Activated naive CD4-positive, alpha-beta T cell treated with anti-CD3 and anti-CD28 coated beads for 36 hours (primary cell): ENCODE measurements at places on chromosomes 16 and 17.

DNA sequence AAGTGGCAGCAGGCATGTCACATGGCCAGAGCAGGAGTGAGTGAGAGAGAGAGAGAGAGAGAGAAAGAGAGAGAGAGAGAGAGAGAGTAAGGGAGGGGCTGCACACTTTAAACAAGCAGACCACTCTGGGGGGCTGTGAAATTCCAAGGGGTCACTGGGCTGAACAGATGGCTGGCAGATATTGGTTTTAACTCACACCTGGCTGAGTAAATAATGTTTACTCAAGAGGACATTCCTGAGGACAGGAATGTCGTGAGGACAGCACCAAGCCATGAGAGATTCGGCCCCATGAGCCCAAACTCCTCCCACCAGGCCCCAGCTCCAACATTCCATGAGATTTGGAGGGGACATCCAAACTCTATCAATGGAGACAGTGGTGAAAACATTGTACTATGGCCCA lies 269.7 kb downstream of the CBLN1 start:
- no peak for DNase-seq

DNA sequence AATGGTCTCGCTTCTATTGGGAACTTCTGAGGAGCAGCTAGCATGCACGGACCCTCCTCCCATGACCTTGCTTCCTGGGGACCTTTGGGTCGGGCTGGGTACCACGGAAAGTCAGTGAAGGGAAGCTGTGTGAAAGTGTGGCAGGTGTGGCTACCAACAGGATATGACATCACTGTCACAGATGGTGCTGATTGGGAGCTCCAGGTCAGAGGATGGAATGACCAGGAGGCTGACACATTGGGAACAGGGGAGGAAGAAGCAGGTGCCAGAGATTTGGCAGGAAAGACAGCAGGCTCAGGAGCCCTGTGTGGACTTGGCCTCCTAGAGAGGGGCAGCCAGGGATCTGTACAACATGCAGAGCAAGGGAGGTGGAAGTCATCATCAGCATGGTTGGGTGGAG lies 34.0 kb downstream of the CPNE2 start:
- DNase-seq, result no peak

GRCh38 chr16:74073456-74073855 lies 223.2 kb upstream of the PSMD7 start:
- no peak for DNase-seq

GRCh38 chr17:46085522-46085921 lies 86.5 kb downstream of the STH start:
- no peak for DNase-seq

- peak; percentile 43 for DNase-seq
Measured at GRCh38 chr16:87855852-87856715, 13.2 kb downstream of the SLC7A5 start.

DNA sequence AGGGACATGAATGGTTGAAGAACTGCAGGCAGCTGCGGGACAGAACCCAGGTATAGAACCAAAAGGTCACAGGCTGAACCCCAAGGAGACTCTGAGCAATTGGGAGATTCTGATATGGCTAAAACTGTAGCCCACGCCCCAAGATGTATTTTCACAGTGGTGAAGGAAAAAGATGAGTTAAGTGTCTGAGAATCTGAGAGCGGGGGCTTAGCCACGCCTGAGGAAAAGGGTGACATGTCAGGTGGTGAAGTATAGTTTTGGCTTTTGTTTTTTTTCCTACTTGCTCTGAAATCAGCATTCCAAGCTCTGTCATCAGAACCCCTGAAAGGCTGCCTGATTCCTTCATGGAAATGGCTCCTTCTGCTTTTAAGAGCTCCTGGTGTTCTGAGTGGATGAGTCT lies 73.3 kb downstream of the AKAP1 start:
- no peak for DNase-seq

GRCh38 chr17:16515933-16516332 lies 23.9 kb upstream of the LRRC75A start:
- DNase-seq, result no peak

- DNase-seq, result peak; percentile 95
Measured at GRCh38 chr16:57462209-57462977, at the start of gene POLR2C. TSS of gene POLR2C (plus strand) at chr16:57462679. CDS start at chr16:57462725, 46 bp downstream.

- no peak for DNase-seq
Measured at GRCh38 chr17:70871180-70871818, 702.0 kb downstream of the KCNJ2 start.

GRCh38 chr16:29014561-29015069 lies 29.8 kb downstream of the LAT start:
- no peak for DNase-seq

DNA sequence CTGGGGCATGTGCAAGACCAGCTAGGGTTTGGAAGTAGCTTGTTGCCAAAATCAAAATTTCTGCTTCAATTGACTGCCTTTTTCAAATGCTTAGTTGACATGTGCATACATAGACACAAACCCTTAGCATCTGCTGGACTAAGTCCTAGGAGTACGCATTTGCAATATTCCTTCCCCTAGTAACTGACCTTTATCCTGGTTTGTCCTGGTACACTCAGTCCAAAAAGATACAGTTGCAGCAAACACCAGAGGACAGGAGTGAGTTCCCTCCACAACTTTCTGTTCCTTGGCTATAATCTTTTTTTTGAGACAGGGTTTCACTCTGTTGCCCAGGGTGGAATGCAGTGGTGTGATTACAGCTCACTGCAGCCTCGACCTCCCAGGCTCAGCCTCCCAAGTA lies 290.2 kb upstream of the ERCC4 start:
- DNase-seq, result no peak

GRCh38 chr16:27762441-27762840 lies 212.5 kb downstream of the KATNIP start:
- DNase-seq, result no peak

DNA sequence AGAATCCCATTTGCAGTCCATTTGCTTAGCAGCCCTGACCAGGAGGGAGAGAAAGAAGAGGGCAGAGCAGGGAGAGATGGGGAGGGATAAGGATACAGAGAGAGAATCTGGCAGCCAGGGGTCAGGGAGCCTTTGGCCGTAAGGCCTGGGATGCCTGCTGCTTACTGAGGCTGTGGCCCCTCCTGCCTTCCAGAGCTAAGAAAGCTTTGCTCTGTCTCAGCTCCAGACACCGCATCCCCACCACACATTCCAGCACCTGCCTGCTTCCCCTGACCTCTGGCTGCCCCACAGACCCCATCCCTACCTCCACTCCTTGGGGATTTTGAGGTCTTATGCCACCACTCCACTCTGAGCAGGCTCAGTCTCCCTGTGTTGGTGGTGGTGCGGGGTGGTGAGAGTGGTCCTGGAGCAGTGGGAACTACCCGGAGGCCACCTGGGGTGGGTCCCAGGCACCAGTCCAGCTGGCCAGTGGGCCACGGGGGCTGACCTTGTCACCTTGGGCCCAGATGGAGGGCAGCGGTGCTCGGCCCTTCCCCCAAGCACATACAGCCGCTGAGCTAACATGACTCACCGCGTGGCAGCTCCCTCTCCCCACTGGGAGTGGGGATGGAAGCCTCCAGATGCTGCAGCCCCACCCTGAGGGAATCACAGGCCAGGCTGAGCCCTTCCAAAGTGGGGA lies 58.3 kb downstream of the RAI1 start:
- no peak for DNase-seq

GRCh38 chr16:85350146-85350728 lies 238.0 kb upstream of the CIBAR2 start:
- DNase-seq, result no peak

- DNase-seq, result peak; percentile 27
Measured at GRCh38 chr17:1829216-1829591, 498 bp downstream of the SMYD4 start.

DNA sequence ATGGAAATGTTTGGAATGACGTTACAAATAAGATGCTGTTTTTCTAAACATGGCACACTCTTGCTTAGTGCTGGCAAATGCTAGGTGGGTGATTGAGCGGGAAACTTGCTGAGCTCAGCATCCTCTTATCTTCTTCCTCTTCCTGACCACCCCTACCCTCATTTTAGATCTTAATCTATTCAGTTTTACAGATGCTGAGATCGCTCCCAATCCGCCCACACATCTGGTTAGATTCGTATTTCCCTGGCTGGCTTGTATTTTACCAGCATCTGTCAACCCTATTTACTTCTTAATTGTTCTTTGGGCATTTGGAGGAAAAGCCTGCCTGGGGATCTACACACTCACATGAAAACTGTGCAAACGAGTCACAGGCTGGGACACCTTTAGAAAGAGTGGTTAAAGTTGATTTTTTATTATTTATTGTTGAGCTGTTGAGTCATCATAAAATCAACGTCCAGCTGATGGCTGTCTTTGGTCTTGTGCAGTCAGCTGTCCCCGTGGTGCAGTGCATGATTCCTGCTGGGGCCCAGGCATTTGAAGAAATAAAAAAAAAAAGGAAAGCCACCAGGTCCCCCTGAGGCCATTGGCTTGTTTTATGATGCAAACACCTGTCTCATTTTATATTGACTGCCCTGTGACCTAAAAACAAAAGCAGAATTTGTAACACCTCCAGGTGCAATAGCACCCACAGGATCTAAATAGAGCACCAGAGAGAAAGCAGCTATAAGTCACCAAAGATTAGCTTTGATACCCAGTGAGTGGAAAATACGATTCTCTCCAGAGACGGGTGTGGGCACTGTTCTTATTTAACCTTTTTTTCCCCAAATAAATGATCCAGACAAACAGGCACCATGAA lies 258.6 kb downstream of the HS3ST3B1 start:
- DNase-seq, result no peak

DNA sequence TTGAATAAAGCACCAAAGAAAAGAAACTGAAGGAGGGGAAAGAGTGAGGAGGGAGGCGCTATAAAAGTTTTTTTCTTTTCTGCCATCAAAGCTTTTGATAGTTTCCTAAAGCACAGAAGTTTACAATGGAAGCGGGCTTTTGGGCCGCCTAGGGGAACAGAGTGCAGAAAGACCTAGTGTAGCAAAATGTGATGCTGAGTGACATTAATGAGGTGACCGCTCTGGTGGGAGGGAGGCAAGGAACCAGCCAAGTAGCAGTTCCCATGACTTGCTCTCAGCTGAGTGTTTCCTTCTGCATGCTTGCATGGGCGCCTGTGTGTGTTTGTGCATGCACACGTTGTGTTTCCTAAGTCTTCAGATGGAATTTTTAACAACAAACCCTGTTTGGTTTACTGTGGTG lies 15.5 kb downstream of the MSI2 start:
- DNase-seq, result no peak

- DNase-seq, result no peak
Measured at GRCh38 chr17:61203671-61204131, 195.9 kb upstream of the TBX2 start.

DNA sequence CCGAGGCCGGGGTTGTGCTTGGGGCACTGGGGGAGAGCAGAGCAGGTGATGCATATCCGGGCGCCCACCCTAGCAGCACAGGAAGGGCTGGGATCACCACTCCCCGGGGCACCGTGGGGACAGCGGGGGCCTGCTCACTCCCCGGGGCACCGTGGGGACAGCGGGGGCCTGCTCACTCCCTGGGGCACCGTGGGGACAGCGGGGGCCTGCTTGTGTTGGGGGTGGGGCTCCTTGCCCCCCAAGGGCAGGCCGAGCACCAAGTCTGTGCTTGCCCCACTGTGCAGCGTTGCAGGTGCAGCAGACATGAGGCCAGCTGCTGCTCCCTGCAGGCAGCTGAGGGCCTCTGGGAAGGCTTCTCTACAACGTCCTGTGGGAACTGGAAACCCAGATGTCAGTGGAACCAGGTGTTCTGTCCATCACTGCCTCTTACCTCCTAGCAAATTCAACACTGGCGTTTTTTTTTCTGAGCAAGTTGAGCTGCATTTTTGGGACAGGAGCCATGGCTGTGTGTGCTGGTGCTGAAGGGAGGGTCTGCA lies 25.0 kb upstream of the ZNF750 start:
- no peak for DNase-seq

DNA sequence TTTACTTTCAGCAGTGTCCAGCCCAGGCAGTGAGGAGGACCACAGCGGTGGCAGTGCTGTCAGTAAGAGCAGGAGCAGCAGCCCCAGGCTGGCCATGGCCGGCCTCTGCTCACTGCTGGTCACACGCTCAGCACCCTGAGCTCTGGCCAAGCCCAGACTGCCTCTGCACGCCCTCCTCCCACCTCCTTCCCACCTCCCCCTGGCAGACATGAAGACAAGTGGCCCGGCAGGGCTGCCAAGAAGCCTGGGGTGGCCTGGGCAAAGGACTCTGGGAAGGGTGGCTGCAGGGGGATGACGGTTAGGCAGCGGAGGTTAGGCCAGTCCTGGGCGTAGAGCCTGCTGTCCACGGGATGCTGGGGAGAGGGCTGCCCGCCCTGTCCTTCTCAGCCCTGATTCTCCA lies at the start of gene C16orf89:
Gene C16orf89 (minus strand): TSS at position 144 of the 400 bp plus-strand sequence. CDS start 48 bp downstream, at position 96.
- no peak for DNase-seq

GRCh38 chr17:64574646-64575045 lies 67.9 kb downstream of the CEP95 start:
- no peak for DNase-seq

GRCh38 chr16:53785044-53785443 lies 81.1 kb downstream of the FTO start:
- DNase-seq, result no peak

DNA sequence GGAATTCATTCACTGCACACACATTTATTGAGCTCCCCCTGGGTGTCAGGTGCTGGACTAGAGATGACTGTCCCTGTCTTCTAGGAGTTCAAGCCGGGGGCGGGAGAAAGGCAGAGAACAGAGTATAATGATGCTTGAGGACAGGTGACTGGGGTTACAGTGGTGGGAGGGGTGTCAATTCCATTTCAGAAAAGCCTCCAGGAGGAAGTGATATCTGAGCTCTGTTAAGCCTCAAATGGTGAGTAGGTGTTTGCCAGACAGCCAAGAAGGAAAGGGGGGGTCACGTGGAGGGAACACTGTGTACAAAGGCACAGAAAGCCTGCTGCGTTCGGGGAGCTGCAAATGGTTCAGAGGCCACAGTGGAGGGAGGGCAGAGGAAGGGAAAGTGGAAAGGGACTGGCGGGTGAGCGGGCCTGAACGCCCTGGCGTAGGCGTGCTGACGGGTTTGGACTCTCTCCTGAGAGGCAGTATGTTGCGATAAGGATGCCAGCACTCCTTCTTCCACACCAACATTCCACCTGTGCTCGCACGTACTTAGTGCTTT lies 9.7 kb upstream of the NXPH3 start:
- peak; percentile 43 for DNase-seq

DNA sequence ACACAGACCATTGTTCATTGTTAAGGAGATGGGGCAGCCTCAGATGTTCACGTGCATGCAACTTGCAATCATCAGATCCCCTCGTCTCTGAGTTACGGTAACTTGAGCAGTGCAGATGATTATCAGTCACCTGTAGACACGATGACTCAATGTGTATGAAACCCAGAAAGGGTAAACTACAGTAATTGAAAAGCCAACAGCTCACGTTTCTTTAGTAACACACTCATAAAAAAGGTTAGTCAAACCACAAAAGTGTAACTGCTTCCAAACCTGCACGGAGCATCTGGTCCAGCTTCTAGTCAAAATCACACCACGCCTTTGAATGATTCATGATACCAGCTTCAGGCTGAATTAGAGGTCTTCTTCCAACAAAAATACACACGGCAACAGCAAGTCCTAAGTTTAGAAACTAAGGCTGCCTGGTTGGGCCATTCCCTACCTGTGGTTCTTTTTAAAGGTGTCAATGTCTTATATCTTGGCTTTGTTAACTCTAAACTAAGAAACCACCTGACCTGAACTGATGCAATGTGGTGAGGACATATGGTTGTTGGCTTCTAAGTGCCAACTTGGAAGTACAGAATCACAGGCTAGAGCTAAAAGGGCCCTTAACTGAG lies 32.3 kb downstream of the GRB7 start:
- peak; percentile 86 for DNase-seq

- DNase-seq, result no peak
Measured at GRCh38 chr17:50318501-50319285, 27.2 kb upstream of the XYLT2 start.

GRCh38 chr16:20851601-20852000 lies 45.3 kb downstream of the REXO5 start:
- no peak for DNase-seq

- no peak for DNase-seq
Measured at GRCh38 chr17:9212376-9213302, 191.3 kb downstream of the NTN1 start.
